ENCODE measurements at places on chromosomes 16 and 17. TPM values are rescaled to one million over a fixed set of nuclear protein-coding genes. Genes with fewer than 3 reads are reported as not detected.

DNA sequence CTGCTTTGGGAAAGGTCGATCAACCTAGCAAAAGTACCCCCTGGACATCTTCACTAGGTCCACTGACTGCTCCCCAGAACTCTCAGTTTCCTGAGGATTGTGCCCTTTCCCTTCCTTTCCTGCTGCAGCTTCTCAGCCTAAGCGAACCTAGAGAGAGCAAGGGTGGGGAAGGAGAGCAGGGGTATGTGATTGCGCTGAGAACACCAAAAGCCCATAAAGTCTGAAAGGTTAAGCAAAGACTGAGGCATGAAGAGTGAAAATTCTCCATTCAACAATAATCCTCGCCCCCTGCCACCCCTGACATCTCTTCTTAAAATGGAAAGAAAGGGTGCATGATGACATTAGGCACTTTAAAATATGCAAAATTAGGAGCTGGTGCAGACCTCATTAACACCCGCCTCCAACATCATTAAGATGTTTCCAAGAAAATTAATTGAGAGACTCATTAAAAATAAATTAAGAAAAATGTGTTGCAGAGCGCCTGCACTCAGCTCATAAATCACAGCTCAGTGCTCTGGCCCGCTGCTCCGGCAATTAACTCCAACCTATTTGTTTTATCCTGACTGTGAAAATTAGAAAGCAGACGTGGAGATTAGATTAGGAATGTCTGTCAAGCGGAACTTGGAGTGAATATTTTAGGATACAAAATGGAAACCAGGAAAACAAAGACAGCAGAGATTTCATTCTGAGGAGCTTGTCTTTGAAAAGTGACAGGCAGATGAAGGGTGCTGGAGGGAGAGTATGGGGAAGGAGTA is 49.1 kb upstream of the PMFBP1 start:
- no peak for DNase-seq

- DNase-seq: no peak
These were observed 489.4 kb upstream of the HSBP1 start for GRCh38 chr16:83318390-83318789.

The MILR1 gene
- 12.0 TPM for polyA plus RNA-seq

- DNase-seq: no peak
These were observed 7.3 kb downstream of the TEX2 start for GRCh38 chr17:64255764-64256163.

- no peak for DNase-seq
These were observed 17.1 kb downstream of the SAP30BP start for GRCh38 chr17:75684249-75684648.

DNA sequence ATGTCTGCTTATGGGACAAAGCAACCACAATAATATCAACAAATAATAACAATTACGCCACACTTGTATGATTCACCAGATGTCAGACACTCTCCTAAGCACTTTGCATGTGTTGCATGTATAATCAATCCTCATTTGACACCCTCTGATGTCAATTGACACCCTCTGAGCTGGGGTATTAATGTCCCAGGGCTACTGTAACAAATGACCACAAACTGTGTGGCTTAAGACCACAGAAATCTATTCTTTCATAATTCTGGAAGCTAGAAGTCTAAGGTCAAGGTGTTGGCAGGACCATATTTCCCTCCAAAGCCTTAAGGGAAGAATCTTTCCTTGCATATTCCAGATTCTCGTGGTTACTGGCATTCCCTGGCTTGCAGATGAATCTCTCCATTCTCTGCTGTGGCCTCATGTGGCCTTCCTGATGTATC is 112.7 kb downstream of the NPIPB5 start:
- no peak for DNase-seq

DNA sequence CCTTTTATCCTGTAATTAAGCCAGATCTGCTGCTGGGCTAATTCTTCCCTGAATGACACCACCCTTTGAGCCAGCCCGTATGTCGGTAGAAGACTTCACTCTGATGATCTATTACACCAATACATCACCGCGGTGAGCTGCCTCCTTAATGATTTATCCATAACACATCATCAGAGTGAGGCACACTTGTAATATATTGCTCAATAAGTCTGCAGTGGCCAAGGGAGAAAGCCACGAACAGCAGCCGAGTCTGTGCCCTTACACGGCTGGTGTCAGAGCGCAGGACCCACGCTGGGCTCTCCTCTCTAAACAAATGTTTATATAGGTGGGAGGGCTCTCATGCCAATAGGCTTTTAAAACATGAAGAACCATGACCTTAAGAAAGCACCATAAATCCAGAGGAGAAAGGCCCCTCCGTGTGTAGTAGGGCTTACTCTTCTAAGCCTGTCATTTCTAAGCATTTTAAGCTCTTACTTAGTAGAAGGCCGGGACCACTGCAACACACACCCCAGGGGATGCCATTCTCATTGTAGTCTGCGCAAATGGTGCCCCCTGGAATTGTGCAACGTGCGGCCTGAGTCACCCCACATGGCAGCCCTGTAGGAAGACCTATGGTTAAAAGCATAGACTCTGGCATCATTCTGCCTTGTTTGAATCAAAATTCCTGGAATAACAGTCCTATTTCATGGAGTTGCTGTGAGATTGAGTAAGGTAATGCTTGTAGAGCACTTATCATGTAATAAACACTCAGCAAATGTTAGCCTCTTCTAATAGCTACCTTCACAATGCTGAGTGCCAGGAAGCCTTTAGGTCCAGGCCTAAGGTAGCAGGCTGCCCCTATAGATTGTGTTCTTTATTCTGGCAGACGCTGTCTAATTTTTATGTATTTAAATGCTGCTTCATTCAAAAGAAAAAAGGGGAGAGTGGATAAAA is 26.1 kb downstream of the MRPS23 start:
- DNase-seq: no peak
